Ovary (tissue), 10 donors: ENCODE measurements at places on chromosomes 2 and 18.

DNA sequence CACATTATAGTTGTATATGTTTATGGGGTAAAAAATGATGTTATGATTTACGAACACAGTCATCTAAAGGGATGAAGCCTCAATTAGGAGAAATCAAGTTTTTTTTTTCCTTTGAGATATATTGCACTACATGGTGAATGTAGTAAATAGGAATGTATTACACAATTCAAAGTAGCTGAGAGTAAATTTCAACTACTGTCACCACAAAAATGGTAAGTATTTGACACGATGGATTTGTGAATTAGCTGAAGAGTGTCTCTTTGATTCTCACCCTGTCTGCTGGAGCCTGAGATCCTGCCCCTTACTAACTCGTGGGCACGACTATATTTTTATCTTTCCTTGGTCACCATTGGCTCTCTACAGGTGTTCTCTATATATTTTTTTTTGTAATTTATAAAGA, 540.4 kb upstream of the DSEL start:
- no peak for DNase-seq

GRCh38 chr2:3467654-3468053, 51.7 kb downstream of the ADI1 start:
- DNase-seq, result no peak

- DNase-seq, result no peak
These were observed 11.5 kb upstream of the NFATC1 start for GRCh38 chr18:79384151-79384807.

GRCh38 chr2:53785366-53785765, 1.4 kb downstream of the ASB3 start:
- DNase-seq, result no peak
